CD4-positive, alpha-beta T cell treated with Interleukin-6 at 100 ng/mL for 8 hours (primary cell): ENCODE measurements at places on chromosomes 7 and 10.

GRCh38 chr7:157019718-157020451 is 9.4 kb upstream of the MNX1 start:
- DNase-seq, result no peak

DNA sequence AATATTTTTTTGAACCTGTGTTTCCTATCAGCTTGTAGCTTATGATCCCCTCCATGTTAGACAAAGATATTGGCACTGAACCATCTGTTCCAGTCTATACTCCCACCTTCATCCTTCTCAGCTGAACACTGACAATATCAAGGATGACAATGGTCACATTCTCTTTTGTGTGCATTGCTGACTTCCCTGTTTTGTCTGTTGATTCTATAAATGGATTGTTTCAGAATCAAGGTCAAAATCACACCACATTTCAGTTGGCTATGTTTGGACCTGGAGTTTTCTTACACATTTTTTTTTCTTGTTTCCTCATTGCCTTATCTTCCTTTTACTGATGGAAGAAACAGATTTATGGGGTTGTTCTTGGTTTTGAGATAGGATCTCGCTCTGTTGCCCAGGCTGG is 11.3 kb upstream of the SMURF1 start:
- DNase-seq, result no peak

DNA sequence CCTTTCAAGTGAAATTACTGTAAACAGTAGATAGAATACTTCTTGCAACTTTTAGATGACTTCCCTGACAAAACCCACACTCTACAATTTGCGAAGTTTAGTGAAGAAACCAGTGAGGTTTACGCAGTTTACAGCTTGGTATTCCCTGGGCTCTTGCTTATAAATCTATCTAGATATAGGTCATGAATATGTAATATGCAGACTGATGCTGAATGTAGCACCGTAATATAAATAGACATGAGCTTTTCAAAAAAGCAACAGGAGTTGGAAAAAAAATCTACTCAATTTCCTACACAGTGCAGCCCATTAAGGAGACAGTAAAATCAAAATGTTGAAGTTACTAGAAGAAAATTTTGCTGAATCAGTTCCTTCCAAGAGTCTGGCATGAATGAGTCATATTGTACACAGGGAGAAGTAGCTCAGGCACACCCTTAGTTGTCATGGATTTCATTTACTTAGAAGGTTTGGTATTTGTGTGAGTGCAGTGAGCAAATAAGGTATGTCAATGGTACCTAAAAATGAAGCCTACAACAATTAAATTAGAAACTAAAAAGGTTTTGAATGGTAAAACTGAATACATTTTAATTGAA is 67.7 kb upstream of the NEUROD6 start:
- DNase-seq, result no peak

- no peak for DNase-seq
These were observed 69.5 kb upstream of the GPR158 start for GRCh38 chr10:25105262-25105661.

- DNase-seq, result no peak
These were observed 13.4 kb downstream of the BUD31 start for GRCh38 chr7:99422186-99422585.

GRCh38 chr10:81031774-81032173 is 494.1 kb downstream of the SH2D4B start:
- no peak for DNase-seq

DNA sequence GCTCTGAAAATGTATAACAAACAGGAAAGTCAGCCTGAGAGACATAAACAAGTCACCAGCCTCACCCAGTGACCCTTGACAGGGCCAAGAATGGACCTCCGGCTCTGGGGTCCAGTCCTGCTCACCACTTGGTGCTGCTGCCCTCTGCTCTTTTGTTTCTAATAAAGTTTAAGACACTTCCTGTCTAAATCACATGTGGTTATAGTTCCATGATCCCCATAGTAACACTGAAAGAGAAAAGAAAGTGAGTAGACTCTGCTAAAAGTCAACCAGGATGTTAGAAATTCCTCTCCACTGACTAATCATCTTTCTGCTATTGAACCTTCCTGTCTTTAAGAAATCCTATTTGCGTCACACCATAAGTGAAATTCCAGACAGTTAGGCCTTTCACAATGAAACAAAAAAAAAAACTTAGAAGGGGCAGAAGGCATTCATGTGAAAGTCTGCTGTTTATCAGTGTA is 179.2 kb upstream of the BET1 start:
- no peak for DNase-seq

DNA sequence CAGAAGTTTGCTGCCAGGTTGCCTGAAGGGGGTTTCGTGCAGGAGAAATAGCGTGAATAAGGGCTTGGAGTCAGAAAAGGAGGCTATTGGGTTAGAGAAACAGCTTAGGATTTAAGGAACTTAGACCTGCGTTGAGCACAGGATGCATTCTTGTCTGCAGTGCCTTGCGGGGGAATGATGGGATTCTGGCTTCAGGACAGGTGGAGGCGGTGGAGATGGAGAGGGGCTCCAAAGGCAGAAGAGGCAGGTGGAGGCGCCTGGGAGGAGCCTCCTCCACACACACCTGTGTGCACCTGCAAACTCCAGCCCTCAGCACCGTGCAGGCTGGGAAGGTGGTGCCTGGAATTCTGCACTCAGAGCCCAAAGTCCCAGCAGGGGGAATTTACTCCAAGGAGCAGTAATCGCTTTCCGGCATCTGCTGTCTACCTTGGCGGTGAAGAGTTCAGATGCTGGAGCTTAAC is 1.8 kb downstream of the CLIP2 start:
- DNase-seq, result no peak

GRCh38 chr10:52357971-52358370 is 43.9 kb downstream of the DKK1 start:
- no peak for DNase-seq

DNA sequence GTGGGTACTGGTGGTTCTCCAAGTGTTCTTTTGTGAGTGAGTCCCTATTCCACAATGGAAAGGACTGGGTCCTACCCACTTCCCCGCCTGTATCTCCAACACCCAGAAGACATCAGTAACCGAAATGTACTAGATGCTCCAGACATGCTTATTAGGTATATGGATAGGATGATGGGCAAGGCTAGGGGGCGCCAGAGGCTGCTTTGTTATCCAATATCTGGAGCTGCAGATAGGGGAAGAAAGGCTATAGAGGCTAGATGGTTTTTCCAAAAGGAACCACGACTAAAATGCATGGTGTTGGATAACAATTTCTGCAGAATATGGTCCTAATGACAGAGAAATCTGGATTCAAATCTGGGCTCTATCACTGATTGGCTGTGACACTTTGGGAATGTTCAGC is 56.2 kb upstream of the TM9SF3 start:
- peak; percentile 16 for DNase-seq

DNA sequence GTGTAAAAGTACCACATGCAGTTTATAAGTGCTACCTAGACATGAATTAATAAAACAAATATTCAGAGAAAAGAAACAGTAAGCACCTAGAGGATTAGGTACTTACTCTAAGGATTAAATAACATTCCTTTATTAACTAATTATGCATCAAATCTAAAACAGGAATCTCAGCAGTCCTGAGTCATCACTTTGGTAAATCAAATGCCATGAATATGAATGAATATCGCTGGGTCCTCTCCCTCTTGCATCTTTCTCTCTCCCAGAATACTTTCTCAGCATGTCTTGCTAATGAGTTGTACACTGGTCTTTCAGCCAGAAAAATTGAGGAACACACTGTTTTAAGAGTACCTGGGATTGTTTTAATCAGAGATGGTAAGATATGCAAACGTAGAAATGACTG is 225.5 kb upstream of the NFE2L3 start:
- no peak for DNase-seq

DNA sequence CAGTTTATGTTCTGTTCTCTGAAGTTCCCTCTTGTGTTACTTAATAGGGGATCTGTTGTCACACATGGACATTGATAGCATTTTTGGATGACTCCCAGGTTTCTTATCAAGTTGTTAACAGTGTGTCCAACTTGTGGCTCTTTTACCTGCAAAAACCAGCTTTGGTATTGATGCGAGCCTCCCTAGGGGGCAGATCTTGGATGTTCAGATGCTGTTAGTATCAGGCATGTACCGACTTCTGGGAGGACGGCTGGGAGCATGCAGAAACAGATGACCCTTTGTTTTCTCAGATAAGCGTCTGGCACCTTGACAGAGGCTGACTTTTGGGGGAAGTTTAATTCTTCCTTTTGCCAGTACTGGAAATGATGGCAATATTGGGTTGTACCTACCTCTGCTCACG is 2.2 kb downstream of the PLPP4 start:
- DNase-seq, result no peak

DNA sequence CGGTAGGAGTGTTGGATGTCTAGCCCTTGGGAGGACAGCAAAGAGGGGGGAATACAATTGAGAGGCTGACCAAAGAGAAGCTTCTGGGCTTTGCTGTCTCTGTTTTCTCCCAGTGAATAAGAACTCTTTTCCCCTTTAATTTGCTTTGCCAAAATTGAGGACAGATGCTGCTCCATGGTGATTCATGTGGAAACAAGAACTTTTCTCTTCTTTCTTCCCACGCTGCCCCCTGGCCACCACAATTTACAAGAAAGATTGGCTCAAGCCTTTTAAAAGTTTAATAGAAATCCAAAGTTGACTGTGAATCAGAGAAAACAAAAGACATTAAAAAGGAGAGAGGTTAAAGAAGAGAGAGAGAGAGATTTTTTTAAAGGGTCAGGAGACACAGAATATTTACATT is 49.0 kb downstream of the PRR15 start:
- DNase-seq, result no peak

- DNase-seq, result no peak
These were observed 137.9 kb downstream of the DNAJB6 start for GRCh38 chr7:157474685-157475084.
